H9 (cell line): ENCODE measurements at places on chromosomes 2 and 18. TPM values are rescaled to one million over a fixed set of nuclear protein-coding genes. Genes with fewer than 3 reads are reported as not detected.

GRCh38 chr18:59142274-59142673 is 2.6 kb downstream of the SEC11C start:
- DNase-seq, result no peak

- DNase-seq, result no peak
Observed at GRCh38 chr2:103161456-103162289, 399.8 kb downstream of the TMEM182 start.

- no peak for DNase-seq
Observed at GRCh38 chr2:160940271-160940670, 220.0 kb upstream of the TANK start.

Gene PTPN18
- total RNA-seq, result 13.0 and 16.3 TPM in 2 replicates

Gene IL1RL2
- total RNA-seq, result not detected in 2 replicates

GRCh38 chr2:51695531-51695930 is 663.6 kb upstream of the NRXN1 start:
- no peak for DNase-seq

DNA sequence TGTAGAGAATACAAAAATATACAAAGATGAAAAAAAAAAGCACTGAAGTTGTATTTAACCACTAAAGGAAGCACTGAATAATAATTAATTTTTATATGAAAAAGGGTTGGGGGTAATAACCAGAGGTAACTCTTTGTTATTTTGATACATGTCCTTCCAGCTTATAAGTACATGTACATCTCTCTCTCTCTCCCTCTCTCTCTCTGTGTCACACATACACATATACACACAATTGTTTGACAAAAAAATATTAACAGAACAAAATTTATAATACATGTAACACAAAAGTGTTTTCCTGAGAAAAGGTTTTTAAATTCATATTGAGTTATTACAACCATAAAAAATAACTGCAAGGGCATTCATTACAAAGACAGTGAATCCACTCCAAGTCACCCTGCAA is 4.6 kb downstream of the WIPF1 start:
- no peak for DNase-seq

- DNase-seq, result no peak
Observed at GRCh38 chr2:29397039-29397438, 281.8 kb downstream of the CLIP4 start.

DNA sequence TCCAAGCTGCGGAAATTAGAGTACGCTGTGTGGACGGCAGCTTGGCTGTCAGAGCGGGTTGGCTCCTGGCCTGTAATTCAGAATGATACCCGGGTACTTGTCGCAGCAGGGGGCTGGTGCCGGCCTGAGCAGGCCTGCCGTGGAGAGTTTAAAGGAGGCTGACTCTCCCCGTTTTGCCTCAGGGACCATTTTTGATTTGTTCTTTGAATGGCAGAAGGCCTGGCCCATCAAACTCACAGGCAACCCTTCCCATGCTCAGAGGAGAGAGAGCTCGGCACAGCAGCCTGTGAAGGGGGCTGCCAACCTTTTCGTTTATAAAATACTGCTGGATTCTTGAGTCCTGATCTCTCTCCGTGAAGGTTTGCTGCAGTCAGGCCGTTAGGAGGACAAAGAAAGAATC is 151.3 kb downstream of the KLHL29 start:
- DNase-seq, result no peak
